ENCODE measurements at places on chromosomes 1 and 21.

DNA sequence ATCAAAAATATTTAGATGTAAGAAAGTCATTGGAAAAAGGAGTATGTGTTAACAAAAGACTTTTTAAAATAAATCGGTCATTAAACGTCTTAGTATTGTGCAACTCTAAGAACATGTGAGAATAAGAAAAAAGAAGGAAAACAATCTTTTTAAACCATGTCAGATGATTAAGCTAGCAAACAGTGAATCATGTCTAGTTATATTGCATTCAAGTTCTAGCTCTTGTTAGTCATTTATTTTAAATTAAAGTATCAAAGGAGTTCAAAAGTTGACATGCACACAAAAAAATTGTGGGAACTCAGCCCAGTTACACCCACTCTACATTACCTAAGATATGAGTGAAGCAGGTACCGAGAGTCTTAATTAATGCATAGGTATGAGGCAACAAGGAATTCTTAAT, 9.8 kb downstream of the FRRS1 start:
- no peak for DNase-seq

DNA sequence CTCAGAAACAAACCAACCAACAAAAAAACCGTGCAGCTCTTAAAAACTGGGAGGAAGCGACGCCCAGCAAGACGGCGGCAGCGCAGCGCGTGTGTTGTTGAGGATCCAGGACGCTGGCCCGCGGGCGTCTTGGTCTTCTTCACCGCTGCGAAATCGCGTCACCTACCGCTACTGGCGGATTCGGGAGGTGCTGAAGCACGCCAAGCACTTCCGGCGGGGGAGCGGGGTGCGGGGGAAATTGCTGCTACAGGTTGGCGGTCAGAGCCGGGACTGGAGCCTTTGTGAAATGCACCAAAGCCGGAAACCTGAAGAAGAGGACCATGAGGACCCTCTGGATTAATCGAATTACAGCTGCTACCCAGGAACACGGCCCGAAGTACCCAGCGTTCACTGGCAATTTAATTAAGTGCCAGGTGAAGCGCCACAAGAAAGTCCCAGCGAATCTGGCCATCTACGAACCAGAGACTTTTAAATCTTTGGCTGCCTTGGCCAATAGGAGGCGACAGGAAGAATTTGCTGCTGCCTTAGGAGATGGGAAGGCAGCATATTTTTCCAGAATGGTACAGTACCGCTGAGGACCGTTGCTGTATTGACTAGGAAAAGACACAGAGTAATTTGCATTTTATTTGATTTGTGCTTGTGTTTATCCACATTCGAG, 11.9 kb upstream of the RIPPLY3 start:
- no peak for DNase-seq

GRCh38 chr1:241592273-241592958, 47.8 kb downstream of the CHML start:
- DNase-seq: no peak

- DNase-seq: no peak
These were observed 92.9 kb downstream of the DPYD start for GRCh38 chr1:97827887-97828286.

DNA sequence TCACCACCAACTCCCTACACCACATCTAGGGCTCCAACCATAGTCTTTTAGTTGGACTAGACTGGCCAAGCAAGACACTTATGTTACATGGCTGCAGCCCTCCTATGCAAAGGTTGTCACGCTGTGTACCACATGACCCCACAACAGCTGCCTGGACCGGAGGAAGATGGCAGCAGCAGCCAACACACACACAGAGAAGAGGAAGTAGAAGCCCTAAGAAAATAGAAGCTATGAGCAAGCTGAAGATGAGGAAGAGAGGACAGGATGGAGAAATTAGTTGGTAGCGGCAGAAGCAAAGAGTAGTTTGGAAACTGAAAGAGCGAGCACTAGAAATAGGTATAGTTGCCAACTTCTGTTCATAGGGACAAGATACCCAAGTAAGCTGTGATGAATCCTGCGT, 60.8 kb upstream of the RALGPS2 start:
- DNase-seq: no peak

GRCh38 chr1:183185941-183186490, at the start of gene LAMC2:
Gene LAMC2, plus strand, starts transcription at chr1:183186264. Its CDS starts 89 bp downstream, at chr1:183186353.
- peak; percentile 96 for DNase-seq

DNA sequence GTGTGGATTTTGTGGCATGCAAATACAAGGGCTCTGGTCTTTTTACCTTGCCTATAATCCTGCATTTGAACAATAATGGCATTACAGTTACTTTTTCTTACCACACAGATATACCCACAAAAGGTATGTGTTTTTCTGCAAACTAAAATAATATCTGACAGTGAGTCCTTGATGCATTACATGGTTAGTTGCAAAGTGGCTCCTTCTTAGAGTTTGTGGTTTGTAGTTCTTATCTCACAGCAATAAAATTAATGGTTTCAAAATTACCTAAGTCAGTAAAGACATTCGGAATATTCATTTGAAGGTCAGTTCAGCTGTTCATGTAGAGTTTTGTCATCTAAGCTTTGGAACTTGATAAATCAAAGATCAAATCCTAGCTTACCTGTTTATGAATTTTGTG, 43.5 kb downstream of the SNX7 start:
- no peak for DNase-seq

- DNase-seq: peak; percentile 28
These were observed 320.4 kb downstream of the RWDD3 start for GRCh38 chr1:95554408-95554807.

GRCh38 chr1:207049974-207050391, 1.0 kb downstream of the YOD1 start:
- DNase-seq: peak; percentile 62

DNA sequence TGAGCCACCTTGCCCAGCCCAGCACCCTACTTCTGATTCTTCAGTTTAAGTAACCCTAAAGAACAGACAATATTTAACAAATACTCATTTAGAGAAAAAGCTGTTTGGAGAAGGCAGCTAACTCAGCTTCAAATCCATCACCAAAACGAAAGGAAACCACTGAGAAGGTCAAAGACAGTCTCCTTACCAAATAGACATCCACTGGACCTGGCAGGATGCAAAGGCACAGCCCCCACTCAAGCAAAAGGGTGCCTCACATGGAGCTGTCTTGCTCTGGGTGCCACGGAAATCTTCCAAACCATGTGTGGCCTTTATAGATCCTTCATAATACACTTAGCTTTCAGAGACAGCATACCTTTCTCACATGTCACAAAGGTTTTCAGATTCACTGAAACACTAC, 165.5 kb downstream of the RERE start:
- no peak for DNase-seq

GRCh38 chr1:9028921-9029705, 2.9 kb upstream of the SLC2A7 start:
- DNase-seq: no peak

GRCh38 chr1:172928412-172928811, 122.3 kb downstream of the TNFSF18 start:
- DNase-seq: no peak

GRCh38 chr1:84365225-84366221, 32.8 kb upstream of the DNASE2B start:
- DNase-seq: peak; percentile 76

DNA sequence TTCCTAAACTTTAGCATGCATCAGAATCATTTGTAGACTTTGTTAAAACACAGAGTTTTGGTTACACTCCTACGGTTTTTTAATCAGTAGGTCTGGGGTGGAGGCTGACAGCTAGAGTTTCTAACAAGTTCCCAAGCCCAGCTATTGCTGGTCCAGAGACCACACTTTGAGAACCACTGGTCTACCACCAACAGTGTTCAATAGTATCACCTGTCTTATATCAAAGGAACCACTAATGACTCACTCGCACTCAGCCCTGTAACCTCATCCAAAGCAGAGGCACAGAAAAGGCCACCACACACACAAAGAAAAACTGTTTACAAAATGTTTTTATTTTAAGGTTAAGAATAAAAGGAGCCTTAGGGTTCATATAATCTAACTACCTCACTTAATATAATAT, 68.7 kb downstream of the HIVEP3 start:
- DNase-seq: no peak

DNA sequence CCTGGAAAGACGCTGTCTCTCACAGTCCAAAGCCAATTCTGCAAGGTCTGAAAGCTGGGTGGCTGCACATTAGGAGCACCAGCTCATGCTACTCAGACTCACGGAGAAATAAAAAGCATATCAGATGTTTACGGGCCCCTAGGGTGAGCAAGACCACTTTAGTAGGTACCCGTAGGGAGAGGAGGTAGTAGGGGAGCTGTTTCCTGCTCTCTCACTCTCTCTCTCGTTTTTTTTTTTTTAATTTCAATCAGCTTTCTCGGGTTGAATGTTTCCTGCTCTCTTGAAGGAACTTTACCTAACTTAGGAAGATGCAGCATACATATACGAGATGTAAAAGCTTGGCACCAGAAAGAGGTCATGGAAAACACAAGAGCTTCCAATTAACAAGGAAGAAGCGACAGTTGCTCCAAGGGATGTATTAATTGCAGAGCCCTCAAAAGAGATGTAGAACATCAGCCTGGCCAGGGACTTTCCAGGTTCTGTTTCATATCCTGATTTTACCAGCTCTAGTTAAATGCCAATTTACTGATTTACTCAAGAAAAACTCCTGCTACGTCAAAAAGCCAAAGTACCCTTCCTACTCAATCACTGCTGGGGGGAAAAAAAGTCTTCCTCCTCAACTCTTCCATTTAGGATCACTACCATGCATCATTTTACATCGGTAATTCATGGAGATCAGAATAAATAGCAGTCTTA, 3.1 kb downstream of the LORICRIN start:
- no peak for DNase-seq

- no peak for DNase-seq
These were observed 2.2 kb downstream of the ELOA start for GRCh38 chr1:23745515-23745914.
